Calu3 (cell line): ENCODE measurements at places on chromosomes 2 and 18. TPM values are rescaled to one million over a fixed set of nuclear protein-coding genes. Genes with fewer than 3 reads are reported as not detected.

DNA sequence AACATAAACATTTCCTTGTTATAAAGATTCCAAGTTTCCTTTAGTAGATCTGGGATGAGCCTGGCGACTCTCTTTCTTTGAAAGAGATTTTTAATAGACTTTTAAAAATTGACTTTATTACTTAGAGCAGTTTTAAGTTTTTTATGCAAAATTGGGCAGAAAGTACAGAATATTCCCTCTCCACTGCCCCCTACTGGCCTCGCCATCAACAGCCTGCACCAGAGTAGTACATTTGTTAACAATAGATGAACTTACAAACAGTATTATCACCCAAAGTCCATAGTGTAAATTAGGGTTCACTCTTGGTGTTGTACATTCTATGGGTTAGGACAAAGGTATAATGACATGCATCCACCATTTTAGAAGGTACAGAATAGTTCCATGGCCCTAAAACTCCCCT is 3.9 kb downstream of the MAP3K19 start:
- no peaks in the 10 kb centered on the region for H3K36me3 ChIP-seq
- peaks cover 17% of the 10 kb centered on the region for H3K4me1 ChIP-seq
- H3K27ac ChIP-seq = no peak overlapping the region
- no peaks in the 10 kb centered on the region for H3K27me3 ChIP-seq
- DNase-seq = no peak
- H3K4me3 ChIP-seq = no peak overlapping the region

PMAIP1 gene
- 56.1 and 75.4 TPM in 2 replicates for total RNA-seq

DNA sequence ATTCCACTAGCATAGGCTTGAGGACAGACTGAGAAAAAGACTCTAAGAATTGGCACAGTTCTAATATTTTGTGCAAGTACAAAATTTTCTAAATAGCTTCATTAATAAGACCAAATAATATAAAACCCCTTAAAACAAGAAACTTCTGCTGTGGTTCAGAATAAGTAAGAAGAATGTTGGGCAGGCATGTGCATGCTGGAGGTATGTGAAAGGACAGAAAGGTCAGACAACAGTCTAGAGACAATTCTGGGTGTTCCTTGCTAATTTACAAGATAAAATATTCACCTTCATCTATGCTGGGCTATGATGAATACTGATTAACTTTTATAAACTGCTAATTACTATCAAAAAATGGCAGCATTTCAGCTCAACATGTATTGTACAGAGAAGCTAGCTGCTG is 14.9 kb downstream of the CEBPZOS start:
- H3K27ac ChIP-seq = no peak overlapping the region
- H3K36me3 ChIP-seq = peaks cover 55% of the 10 kb centered on the region
- no peaks in the 10 kb centered on the region for H3K4me1 ChIP-seq
- DNase-seq = no peak

GRCh38 chr18:78587096-78587495 is 392.5 kb upstream of the SALL3 start:
- H3K4me1 ChIP-seq = no peaks in the 10 kb centered on the region
- H3K27ac ChIP-seq = no peak overlapping the region
- no peaks in the 10 kb centered on the region for H3K27me3 ChIP-seq

GRCh38 chr18:23938901-23939341 is 75.6 kb upstream of the TTC39C start:
- H3K4me3 ChIP-seq = no peak overlapping the region
- peaks cover 30% of the 10 kb centered on the region for H3K36me3 ChIP-seq
- H3K27ac ChIP-seq = no peak overlapping the region
- peaks cover 27% of the 10 kb centered on the region for H3K4me1 ChIP-seq

MAPK4 gene
- not detected in 2 replicates for total RNA-seq
